ENCODE measurements at places on chromosomes 7 and 10. TPM values are rescaled to one million over a fixed set of nuclear protein-coding genes. Genes with fewer than 3 reads are reported as not detected.

Gene DMTF1
- 264 TPM for total RNA-seq

Gene DENND2A
- not detected for total RNA-seq

Gene CFAP70
- 2.9 TPM for total RNA-seq

Gene NUTM2B
- 0.80 TPM for total RNA-seq

Gene THSD7A
- not detected for total RNA-seq

Gene EEPD1
- 4.1 TPM for total RNA-seq

Gene SDHAF3
- 18.5 TPM for total RNA-seq

Gene KLHDC10
- total RNA-seq: 25.7 TPM

Gene GATA3
- 0.49 TPM for total RNA-seq

Gene ZNF485
- total RNA-seq: 8.4 TPM

Gene DGKI
- not detected for total RNA-seq

Gene FFAR4
- not detected for total RNA-seq

Gene PNLIP
- not detected for total RNA-seq

Gene CFAP43
- total RNA-seq: not detected

Gene FAM25A
- total RNA-seq: not detected

Gene IGF2BP3
- total RNA-seq: 11.3 TPM

Gene TAS2R60
- total RNA-seq: not detected

Gene CABCOCO1
- not detected for total RNA-seq

Gene CYP3A7
- total RNA-seq: not detected

Gene MEST
- total RNA-seq: 6.7 TPM

Gene GUSB
- 66.4 TPM for total RNA-seq

Gene CLDN4
- total RNA-seq: not detected

Gene KIAA1549
- 0.36 TPM for total RNA-seq

Gene NSUN6
- 27.9 TPM for total RNA-seq

Gene GLCCI1
- 45.7 TPM for total RNA-seq

Gene GRID2IP
- total RNA-seq: 1.7 TPM

Gene MSS51
- 6.4 TPM for total RNA-seq

Gene ASZ1
- not detected for total RNA-seq

Gene ZDHHC16
- 41.5 TPM for total RNA-seq

Gene NAT16
- total RNA-seq: not detected

Gene NODAL
- total RNA-seq: not detected

Gene ZNF746
- total RNA-seq: 30.4 TPM

Gene GPR146
- total RNA-seq: 45.4 TPM

Gene SH2D4B
- total RNA-seq: 0.12 TPM

Gene PLEKHS1
- total RNA-seq: not detected

Gene ANKRD30A
- not detected for total RNA-seq

Gene ITPRID1
- not detected for total RNA-seq

Gene PPP1R9A
- 4.8 TPM for total RNA-seq

Gene NKX2-3
- not detected for total RNA-seq

Gene GDF10
- not detected for total RNA-seq

Gene CHRM2
- not detected for total RNA-seq

Measured in B cell (primary cell).